Parietal lobe (tissue), 2 donors: ENCODE measurements at places on chromosomes 5 and 9. TPM values are rescaled to one million over a fixed set of nuclear protein-coding genes. Genes with fewer than 3 reads are reported as not detected.

The IRX1 gene
- not detected for total RNA-seq

The FXN gene
- 3.1 TPM for total RNA-seq

The SPINK7 gene
- total RNA-seq, result not detected

The NIM1K gene
- total RNA-seq, result 8.5 TPM

The GPR150 gene
- not detected for total RNA-seq

The MTMR12 gene
- 28.8 TPM for total RNA-seq

The TMC1 gene
- total RNA-seq, result 0.94 TPM

The ALDH1A1 gene
- total RNA-seq, result 0.31 TPM

The GMCL2 gene
- not detected for total RNA-seq

The ABLIM3 gene
- 19.4 TPM for total RNA-seq

The GPR21 gene
- total RNA-seq, result 17.2 TPM

The AQP3 gene
- total RNA-seq, result not detected

The C9orf153 gene
- 1.3 TPM for total RNA-seq

The TAL2 gene
- 6.3 TPM for total RNA-seq

The CARTPT gene
- total RNA-seq, result 0.63 TPM

The NTNG2 gene
- total RNA-seq, result 17.5 TPM

The ZNF474 gene
- 0.94 TPM for total RNA-seq

The FOXD4 gene
- 0.31 TPM for total RNA-seq

The RCL1 gene
- total RNA-seq, result 30.7 TPM

The IL31RA gene
- not detected for total RNA-seq

The PIP5K1B gene
- 7.8 TPM for total RNA-seq

The TAF1L gene
- 0.31 TPM for total RNA-seq

The OLFM1 gene
- total RNA-seq, result 76.7 TPM

The ESM1 gene
- not detected for total RNA-seq

The ADAMTS6 gene
- total RNA-seq, result 11.9 TPM

The TBC1D9B gene
- total RNA-seq, result 75.1 TPM

The OTP gene
- not detected for total RNA-seq

The EDIL3 gene
- 56.7 TPM for total RNA-seq

The POLR3G gene
- 3.4 TPM for total RNA-seq

The TOMM5 gene
- total RNA-seq, result 81.7 TPM

The SERF1A gene
- total RNA-seq, result 28.8 TPM

The BNC2 gene
- 0.31 TPM for total RNA-seq

The PCDHGA12 gene
- total RNA-seq, result 26.9 TPM

The FBP1 gene
- total RNA-seq, result not detected

The ORM2 gene
- not detected for total RNA-seq

The ZDHHC21 gene
- total RNA-seq, result 62.0 TPM

The HACD4 gene
- 0.94 TPM for total RNA-seq

The BTNL8 gene
- not detected for total RNA-seq

The GKAP1 gene
- 13.1 TPM for total RNA-seq

The WWC1 gene
- total RNA-seq, result 77.0 TPM

The MYMK gene
- total RNA-seq, result not detected

The GAS1 gene
- 17.8 TPM for total RNA-seq

The FSTL4 gene
- total RNA-seq, result 2.8 TPM
